ENCODE measurements at places on chromosomes 6 and 20. TPM values are rescaled to one million over a fixed set of nuclear protein-coding genes. Genes with fewer than 3 reads are reported as not detected.

COL21A1 gene
- total RNA-seq, result 4.7 TPM

KIZ gene
- total RNA-seq, result 16.8 TPM

PEX6 gene
- 23.9 TPM for total RNA-seq

MLN gene
- total RNA-seq, result not detected

TUBB2B gene
- 1.4 TPM for total RNA-seq

CTAGE9 gene
- total RNA-seq, result not detected

FAM50B gene
- total RNA-seq, result 2.2 TPM

LINC00237 gene
- total RNA-seq, result not detected

MRS2 gene
- 36.8 TPM for total RNA-seq

PKIB gene
- 41.5 TPM for total RNA-seq

IRF4 gene
- 7.0 TPM for total RNA-seq

PI16 gene
- 21.3 TPM for total RNA-seq

PDYN gene
- total RNA-seq, result not detected

Measured in stomach (tissue), 19 donors.